ENCODE measurements at places on chromosomes 12 and 14. TPM values are rescaled to one million over a fixed set of nuclear protein-coding genes. Genes with fewer than 3 reads are reported as not detected.

Gene LRTM2
- 3.5 TPM for total RNA-seq

GRCh38 chr14:73751157-73751691 lies 37.0 kb upstream of the PNMA1 start:
- DNase-seq: no peak

- DNase-seq: no peak
Measured at GRCh38 chr12:131313635-131314034, 359.9 kb downstream of the ADGRD1 start.

Gene SYNDIG1L
- 0.73 TPM for total RNA-seq

DNA sequence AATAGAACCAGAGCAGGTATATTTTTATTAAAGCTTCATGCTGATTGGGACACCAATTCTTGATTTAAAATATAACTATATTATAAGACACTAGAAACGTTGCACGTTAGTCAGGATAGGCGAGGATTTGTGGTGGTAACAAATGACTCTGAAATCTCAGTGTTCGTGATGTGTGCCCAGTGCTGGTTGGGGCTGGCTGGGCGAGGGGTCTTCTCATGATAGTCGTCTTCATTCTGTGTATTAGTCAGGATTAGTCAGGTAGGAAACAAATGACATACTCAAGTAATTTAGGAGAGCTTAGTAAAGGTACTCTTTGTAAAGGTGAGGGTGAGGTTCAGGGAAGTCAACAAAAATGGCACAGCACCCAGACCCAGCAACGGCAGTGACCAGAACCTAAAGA lies 73.9 kb upstream of the HIF1A start:
- no peak for DNase-seq

DNA sequence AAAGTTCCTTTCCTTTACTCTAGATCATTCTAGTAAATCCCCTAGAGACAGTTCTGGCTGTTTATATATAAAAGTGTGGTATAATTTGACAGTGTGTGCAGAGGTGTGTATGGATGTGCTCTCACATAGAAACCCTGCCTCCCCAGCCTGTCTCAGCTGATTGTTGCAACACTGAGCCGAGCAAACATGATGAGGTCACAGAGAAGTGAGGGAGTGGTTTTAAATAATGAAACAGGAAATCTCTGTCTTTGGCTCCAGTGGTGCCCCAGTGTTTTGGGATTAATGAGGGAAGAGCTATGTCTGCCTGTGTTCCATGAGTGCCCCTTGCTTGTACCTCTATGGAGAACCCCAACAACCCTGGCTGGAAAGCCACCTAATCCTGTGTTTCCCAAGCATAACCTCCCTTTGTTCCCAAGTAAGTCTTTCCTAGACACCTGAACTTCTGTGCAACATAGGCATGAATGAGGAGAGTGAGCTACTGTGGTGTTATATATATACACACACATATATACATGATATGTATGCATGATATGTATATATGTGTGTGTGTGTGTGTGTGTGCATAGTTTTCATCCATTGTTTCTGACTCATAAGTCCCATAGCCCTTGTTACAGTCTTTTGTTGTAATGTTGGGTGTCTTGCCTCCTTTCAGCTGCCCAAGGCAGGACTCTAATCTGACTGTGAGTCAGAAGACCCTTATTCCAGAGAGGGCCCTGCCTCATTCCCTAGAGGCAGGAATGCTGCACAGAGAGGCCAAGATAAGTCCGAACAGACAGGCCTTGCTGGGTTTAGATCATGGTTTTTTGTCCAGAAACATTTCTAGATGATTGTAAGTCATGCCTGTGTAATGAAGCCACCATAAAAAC lies 18.0 kb downstream of the TRAF3 start:
- no peak for DNase-seq

GRCh38 chr12:53105256-53105655 lies 2.0 kb downstream of the SOAT2 start:
- DNase-seq: no peak

Gene RHOJ
- 16.2 TPM for total RNA-seq

DNA sequence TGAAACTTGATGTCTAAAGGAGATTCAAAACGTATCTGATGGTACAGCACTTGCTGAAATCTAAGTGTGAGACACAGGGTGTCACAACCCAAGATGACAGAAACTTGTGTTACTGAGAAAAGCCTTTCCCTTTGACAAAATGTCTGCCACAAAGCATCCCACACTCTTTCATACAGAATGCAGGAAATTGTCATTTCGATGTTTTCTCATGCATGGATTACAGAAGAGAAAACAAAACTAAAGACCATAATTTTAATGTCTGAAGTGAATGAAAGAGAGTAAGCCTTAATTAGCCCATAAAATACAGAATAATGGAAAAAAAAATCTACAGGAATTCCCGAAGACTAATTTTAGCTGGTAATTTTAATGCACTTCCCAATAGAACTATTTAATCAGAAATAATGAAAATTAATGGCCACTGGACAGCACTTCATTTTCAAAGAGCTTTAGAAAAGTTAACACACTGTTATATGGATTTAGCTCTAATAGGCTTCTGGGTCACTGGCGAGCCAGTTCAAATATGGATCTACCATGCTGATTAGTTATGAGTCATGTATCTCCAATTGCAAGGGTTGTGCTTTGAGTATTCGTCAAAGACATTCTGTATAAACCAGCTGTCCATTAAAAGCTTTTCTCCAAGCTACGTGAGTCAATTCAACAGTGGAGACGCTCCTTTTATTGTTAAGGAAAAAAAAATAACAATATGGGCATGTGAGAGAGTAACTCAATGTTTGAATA lies 656.7 kb downstream of the SLC16A7 start:
- DNase-seq: no peak

Gene RFX4
- 25.9 TPM for total RNA-seq

- no peak for DNase-seq
Measured at GRCh38 chr12:43241986-43242385, 310.0 kb downstream of the ADAMTS20 start.

Gene ALX1
- total RNA-seq: not detected

DNA sequence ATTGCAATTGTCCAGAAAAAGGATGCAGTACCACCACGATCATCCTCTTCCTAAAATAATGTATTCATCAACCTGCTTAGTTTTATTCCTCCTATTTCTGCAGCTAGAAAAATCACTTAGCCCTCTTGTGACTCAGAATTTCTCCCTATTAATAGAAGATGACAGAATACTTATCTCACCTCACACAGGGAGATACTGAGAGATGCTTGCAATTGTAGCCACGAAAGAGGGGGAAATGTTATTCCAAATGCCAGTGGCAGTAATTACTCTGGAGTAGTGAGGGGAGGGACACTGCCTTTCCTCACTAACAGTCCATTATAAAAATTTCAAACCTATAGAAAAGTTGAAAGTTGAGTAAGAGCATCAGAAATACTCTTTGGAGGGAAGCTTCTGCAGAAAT lies 11.8 kb upstream of the DUSP6 start:
- no peak for DNase-seq

DNA sequence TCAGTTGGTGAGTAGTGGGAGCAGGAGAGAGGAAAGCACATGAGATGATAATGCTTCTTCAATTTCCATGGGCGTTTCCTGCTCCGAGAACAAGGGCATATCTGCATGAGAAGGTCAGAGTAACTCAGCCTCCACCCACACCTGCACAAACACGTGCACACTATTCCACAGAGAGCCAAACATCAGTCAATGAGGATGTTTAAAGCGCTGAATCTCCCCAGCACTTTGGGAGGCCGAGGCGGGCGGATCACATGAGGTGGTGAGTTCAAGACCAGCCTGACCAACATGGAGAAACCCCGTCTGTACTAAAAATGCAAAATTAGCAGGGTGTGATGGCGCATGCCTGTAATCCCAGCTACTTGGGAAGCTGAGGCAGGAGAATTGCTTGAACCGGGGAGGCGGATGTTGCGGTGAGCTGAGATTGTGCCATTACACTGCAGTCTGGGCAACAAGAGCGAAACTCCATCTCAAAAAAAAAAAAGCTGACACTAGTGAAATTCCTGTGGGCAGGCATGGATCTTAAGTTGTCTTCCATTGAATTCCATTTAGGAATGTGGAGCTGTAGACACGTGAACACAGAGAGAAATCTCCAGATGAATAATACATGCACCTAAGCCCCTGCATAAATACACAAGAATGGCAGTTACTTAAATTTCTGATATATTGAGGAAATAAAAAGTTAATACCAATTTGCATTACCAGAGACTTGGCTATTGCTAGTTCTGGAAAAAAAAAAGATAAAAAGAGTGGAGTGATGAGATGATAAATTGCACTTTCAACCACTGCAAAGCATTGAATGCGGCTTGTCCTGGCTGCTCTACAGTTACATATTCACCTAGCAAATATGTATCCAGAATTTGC lies 1097.4 kb upstream of the TMEM132C start:
- no peak for DNase-seq

Gene STRN3
- total RNA-seq: 84.0 TPM

DNA sequence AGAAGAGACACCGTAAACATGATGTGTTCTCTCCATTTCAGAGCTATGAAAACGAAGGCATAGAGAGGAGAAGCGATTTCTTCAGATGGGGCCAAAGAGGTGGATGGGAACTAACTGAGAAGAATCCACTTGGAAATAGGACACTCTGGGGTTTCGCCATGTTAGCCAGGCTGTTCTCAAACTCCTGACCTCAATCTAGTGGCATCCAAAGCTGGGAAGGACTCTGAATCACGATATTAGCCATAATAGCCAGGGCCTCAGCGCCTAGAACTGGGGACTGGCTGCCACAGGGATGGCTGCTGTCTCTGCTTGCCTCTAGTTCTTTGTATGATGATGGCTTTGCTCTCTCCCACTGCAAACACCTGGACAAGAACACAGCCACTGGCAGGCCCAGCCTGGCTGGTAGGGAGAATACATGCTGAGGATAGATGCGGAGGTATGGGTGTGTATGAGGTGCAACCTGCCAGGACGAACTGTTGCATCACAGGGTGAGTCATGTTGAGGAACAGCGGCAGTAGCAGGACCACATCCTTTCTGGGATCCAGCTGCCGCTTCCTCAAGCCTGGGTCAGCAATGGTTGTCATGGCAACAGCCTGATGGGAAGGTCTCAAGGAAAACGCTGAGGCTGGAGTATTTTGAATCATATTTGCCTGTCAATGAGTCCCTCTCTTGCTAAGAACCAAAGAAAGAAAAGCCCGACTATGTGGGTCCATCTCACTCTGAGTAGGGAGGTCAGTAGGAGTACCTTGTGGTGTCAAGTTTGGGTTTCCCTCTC lies 31.1 kb downstream of the CCDC177 start:
- no peak for DNase-seq

Gene ZC2HC1C
- 1.1 TPM for total RNA-seq

Data from cerebellum (tissue), 4 donors.